ENCODE measurements at places on chromosomes 6 and 20. TPM values are rescaled to one million over a fixed set of nuclear protein-coding genes. Genes with fewer than 3 reads are reported as not detected.
A peak's percentile ranks its signal among the peaks of the same experiment; 100 is the strongest.

DNA sequence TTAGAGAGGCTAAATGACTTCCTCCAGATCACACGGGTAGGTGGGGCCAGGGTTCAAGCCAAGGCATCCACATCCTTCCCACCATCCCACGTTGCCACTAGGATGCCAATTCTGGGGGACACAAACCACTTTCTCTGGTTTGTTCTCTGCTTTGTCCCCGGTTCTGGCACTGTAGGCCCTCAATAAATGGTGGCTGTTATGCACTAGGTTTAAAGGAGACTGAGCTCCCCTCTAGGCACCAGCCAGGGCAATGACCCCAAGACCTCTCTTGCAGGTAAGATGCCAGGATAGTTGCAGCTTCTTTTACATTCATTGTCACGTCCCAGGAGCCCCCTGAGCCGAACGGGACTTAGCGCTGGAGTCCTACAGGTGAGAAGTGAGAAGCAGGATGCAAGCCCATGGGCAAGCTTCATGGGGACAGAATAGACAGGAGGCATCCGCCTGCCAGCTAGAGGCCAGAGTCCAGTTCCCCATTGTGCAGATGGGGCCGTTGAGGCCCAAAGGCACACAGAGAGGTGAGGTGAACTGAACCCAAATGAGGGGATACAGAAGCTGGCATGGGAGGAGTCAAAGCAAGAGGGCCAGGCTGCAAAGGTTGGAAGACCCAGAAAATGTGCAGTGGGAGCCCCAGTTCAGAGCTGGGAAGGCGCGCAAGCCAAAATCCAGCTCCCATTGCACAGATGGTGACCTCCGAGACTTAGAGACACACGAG is 677 bp downstream of the PXMP4 start:
- DNase-seq, result no peak

- DNase-seq, result peak; percentile 94
Measured at GRCh38 chr20:32155017-32155981, 45.8 kb downstream of the TM9SF4 start.

Gene COL11A2
- total RNA-seq, result 0.27 TPM

Gene ID1
- total RNA-seq, result 353 TPM

DNA sequence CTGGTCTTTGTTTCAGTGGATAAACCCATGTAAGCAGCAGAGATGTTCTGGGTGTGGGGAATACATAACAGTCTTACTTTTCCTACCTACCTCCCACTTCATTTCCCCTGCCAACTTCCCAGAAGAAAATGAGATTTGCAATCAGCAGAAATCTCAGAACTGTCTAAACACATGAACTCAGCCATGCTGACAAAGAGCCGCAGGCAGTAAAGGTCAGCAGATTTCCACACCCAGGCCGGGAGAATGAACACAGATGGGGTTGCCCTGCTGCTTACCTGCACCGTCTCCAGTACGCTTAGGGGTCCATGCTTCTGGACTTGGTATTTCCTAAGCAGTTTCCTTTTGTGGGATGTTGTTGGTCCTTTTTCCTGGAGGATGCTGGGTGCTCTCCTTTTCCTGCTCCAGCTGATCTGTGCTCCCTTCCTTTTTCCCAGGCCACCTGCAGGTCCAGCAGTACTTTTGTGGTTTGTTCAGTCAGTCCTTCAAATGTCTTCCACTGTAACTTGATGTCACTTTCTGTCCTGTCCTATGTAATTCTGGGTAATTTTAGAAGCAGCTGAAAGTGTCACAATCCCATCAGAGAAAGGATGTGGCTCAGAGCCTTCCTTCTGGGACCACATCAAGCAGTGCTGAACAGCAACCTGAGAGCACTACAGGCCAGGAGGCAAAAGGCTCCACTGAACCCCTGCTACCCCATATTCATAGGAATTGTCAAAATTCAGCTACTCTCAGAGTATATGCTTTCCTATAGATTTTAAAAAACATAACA is 129.0 kb downstream of the CEP57L1 start:
- no peak for DNase-seq

All from lower leg skin (tissue), 4 donors.